ENCODE measurements at places on chromosomes 7 and 10.

- no peak for DNase-seq
These were observed 70.8 kb downstream of the CLIP2 start for GRCh38 chr7:74360008-74360407.

DNA sequence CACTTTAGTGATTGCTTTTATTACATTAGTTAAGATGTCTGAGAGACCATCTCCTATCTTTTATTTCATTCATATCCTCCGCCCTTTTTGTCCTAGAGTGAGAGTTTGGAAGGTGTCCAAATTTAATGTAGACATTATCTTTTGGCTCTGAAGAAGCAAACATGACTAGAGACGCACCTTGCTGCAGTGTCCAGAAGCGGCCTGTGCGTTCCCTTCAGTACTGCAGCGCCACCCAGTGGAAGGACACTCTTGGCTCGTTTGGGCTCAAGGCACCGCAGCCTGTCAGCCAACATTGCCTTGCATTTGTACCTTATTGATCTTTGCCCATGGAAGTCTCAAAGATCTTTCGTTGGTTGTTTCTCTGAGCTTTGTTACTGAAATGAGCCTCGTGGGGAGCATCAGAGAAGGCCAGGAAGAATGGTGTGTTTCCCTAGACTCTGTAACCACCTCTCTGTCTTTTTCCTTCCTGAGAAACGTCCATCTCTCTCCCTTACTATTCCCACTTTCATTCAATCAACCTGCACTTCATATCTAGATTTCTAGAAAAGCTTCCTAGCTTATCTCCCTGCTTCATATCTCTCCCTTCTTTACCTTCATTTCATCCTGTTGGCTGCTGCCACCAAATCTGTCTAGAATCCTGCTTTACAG lies 10.4 kb upstream of the CLCN1 start:
- DNase-seq: peak; percentile 40

- no peak for DNase-seq
These were observed 86.0 kb upstream of the DIP2C start for GRCh38 chr10:775245-776075.

DNA sequence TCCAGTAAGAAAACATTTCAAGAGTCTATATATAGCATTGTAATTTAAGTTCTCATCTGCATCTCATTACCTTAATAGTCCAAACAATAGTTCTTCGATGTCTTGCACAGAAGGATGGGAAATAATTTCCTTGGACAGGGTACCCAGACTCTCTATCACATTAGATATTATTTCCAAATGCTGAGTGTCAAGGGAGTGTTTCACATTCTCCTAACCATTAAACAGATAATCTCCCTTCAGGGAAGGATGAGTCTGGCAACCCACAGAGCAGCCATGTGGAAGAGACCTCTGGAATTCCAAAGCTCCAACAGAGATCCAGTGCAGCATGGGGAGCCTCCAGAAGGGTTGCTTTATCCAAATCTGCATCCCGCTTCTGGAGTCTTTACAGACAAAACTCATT lies 89.6 kb downstream of the FZD1 start:
- no peak for DNase-seq

- DNase-seq: no peak
These were observed 129.1 kb downstream of the LRRC4 start for GRCh38 chr7:127901895-127902703.

DNA sequence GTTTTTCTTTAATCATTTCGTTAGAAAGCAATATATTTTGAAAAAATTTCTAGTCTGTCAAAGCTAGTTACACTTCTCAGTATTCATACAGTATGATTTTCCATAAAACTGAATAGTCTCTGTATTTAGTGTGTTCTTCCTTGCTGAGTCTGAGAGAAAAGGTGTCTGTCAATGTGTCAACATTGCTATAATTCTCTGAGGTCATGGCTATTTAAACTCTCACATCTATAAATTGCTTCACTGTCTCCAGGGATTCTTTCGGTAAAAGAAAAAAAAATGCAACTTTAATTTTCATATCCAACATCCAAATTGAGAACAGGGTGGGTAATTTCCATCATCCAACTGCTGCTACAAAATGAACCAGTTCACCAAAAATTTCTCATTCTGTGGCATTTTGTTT lies 319.7 kb upstream of the GHITM start:
- DNase-seq: no peak

DNA sequence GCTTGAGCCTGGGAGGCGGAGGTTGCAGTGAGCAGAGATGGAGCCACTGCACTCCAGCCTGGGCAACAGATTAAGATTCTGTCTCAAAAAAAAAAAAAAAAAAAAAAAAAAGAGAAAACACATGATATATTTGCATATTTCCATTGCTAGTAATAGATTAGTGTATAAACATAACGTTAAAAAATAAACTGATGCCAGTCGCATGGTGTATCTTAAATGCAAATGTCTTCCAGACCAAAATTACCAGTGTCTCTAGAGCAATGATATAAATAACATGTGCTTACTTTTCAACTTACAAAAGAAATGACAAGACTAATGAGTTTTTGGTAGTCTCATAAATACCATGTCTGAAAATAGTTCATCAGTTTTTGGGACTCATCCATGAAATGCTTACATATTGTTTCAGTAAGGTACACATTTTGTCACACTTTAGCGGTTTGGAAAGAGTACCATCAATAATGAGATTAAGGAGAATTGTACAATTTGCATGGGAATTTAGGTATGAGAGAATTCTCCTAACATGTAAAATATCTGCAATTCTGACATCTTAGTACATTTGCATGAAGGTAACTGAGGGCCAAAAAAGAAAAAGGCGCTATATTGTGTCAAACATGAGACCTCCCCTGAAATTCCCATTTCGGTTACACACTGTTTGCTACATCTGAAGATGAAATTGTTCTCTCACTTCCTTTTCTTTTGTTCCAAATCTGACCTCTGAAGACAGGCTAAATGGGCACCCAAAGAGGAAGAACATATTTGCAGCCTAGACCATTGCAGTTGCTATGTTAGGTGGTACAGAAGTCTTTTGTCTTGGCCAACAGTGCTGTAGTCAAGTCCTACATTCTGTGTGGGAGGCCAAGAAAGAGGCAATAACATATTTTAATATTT lies 51.5 kb upstream of the PIP4K2A start:
- no peak for DNase-seq

DNA sequence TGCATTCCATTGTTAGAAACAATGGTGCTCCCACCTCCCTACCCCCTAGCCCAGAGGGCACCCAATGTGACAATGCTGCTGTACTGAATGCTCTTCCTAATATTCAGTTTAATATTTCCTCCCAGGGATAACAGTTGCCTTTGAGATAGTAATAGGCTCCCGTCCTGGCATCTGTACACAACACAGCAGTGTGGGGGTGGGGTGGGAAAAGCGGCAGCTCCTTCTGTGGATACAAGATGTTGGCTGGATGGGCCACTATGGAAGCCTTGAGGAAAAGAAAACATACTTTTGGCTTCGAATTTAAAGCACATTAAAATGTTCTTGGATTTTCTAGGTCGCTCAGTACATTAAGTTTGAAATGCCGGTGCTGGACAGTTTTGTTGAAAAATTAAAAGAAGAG lies 9.2 kb upstream of the ZNF22 start:
- DNase-seq: no peak

- DNase-seq: no peak
These were observed 703.4 kb upstream of the ANKRD30A start for GRCh38 chr10:36421992-36422391.

- no peak for DNase-seq
These were observed 60.7 kb upstream of the ICA1 start for GRCh38 chr7:8322667-8323066.

DNA sequence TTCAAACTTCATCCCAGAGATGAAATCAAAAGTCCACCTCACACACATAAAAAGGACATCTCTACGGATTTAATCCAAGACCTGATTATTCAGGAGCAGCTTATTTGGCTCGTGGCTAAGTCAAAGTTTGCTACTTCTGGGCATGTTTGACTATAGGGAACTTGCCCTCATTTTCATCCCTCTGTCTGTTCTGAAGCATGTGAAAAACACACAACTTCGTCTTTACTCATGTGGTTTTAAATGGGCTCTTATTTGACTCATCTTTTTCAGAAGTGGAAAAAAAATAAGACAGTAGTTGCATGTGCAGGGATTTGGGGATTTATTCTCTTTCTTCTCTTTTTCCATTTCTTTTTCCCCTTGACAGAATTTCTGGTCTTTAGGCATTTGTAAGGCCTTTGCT lies 295.9 kb downstream of the TFEC start:
- no peak for DNase-seq

- no peak for DNase-seq
These were observed 8.4 kb upstream of the SEPTIN7 start for GRCh38 chr7:35792472-35792871.

- DNase-seq: no peak
These were observed 1.7 kb downstream of the TACR2 start for GRCh38 chr10:69415049-69415448.

DNA sequence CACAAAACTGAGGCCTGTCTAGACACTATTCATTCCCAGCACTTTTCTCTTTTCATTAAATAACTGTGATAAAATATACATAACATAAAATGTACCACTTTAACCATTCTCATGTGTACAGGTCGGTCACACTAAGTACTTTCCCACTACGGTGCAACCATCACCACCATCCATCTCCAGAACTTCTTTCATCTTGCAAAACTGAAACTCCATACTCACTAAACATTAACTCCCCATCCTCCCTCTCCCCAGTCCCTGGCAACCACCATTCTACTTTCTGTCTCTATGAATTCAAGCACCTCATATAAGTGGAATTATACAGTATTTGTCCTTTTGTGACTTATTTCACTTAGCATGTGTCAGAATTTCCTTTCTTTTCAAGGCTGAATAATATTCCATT lies 53.0 kb downstream of the ARHGAP12 start:
- DNase-seq: no peak

DNA sequence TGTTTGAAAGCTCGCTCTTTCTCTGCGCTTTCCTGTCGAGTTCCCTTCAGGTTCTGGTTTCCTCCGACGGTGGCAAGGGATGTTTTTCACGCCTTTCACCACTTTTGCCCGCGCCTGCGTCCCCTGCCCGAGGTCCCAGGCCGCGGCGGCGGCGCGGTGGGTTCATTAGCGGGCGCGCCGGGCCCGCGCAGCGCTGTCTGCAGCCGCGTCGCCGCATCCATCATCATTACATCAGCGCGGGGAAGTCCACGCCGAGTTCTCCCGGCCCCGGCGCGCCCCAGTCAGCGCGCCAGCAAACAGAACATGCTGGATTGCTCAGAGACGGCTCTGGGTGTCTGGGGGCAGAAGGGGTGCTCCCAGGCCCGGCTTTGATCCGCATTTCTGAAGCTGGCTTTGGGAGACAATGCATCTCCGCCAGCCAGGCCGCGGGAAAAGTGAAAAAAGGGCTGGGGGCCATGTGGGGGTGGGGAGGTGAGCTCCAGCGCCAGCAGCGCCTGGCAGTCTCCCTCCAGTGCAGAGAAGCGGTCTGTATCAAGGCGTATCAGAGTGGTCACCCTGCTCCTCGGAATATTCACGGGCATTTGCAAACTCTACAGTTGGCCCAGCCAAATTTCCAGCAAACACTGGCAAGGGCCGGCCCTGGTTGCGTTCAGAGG lies 8.9 kb downstream of the GLI3 start:
- DNase-seq: no peak

GRCh38 chr10:88271761-88272543 lies 311.2 kb downstream of the RNLS start:
- no peak for DNase-seq

DNA sequence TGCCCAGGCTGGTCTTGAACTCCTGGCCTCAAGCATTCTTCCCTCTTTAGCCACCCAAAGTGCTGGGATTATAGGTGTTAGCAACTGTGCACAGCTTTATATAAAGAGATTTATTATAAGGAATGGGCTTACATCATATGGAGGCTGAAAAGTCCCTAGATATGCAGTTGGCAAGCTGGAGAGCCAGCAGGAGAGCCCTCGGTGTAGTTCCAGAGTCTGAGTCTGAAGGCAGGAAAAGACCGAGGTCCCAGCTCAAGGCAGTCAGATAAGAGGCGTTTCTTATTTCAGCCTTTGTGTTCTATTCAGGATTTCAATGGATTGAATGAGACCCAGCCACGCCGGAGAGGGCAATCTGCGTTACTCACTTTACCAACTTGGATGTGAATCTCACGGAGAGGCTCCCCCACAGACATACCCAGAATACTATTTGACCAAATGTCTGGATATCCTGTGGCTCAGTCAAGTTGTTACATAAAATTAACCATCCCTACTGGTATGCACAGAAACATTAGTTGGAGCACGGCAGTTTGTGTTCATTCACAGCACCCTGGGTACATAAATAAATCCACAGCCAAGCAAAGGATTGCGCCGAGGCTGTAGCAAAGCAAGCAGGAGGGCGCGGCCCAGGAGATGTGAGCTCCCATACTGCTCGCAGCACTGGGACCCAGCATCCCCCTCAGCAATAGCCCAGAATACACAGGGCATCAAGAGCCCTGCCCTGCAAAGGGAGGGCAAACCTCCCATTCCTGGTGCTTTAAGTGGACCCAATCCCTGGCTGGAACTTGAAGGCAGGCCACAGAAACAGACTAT lies 158.4 kb upstream of the ZNF32 start:
- DNase-seq: no peak

DNA sequence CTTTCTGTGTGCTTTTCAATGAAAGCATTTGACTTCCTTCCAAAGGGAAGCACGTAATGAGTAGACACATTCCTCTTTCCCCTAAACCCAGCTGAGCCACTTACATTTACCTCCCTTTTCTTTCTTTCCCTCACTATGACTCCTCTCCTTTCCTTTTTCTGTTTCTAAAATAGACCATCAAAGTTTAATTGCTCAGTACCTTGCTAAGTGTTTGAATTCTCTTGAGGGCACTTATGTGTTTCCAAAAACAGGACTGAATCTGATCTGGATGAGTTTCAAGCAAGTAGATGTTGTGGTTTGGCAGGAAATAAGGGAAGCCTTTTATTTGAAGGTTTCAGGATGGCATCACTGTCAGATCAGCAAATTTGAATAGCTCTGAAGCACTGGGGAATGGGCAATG lies 396.2 kb downstream of the REEP3 start:
- DNase-seq: no peak

DNA sequence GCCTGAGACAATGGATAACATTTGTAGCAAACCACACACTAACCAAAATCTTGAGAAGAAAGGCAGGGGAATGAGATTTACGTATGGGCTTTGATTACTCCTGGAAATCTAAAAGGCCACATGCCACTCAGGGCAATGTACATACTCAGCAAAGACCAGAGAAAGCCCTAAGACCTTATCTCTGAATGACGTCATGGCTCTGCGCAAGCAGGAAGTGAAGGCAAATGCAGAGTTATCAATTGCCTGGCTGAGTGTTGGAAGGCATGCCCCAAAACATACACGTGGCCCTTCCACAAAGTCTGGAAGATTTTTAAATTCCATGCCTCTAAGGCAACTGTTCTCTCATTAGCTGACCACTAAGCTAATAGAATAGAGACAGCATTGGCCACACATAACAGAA lies 90.9 kb upstream of the NRBF2 start:
- DNase-seq: no peak

- no peak for DNase-seq
These were observed 88.4 kb downstream of the ABCA13 start for GRCh38 chr7:48259463-48260280.

- DNase-seq: no peak
These were observed 28.0 kb upstream of the COBL start for GRCh38 chr7:51344406-51345138.

DNA sequence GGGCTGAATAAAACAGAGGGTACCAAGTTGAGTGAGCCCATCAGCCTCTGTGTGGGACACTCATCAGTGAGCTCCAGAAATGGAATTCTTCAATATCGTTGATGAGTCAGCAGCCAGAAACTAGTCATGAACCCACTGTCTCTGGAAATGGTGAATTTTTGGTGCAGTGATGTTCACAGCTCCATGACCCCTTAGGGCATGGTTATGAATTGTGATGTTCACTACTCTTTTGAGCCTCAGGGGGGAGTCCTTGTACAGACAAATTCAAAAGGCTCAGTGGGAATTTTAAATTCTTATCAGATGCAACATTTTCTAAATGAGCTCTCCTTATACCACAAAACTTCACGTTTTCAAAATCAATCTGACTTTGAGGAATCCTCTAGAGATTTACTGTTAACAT lies 335.7 kb downstream of the PHTF2 start:
- DNase-seq: no peak
